ENCODE measurements at places on chromosomes 11 and 22.

DNA sequence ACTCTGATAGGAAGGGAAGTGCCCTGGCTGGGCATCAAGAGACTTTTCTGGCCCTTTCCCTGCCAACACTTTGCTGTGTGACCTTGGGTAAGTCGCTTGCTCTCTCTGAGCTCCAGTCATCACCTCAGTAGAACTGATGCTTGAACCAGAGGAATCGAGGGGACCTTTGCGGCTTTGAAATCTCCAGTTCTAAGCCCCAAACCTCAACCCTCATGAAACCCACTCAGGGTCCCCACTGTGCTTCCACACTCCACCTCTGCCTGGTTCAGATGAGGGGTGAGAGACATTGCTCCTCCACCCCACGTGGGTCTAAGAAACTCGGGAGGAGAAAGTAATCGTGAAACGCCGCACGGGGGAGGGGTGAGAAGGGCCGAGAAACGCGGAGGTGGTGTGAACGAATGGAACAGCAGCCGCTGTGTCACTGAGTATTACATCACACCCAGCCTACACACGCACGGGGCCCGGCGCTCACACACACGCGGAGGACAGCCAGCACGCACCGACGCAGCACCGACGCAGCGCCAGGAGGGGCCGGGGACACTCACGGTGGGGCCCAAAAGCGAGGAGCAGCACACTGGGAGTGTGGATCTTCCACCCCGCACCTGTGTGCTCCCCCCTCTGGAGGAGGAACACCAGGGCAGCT lies 4.3 kb downstream of the RTN4RL2 start:
- no peak for DNase-seq

DNA sequence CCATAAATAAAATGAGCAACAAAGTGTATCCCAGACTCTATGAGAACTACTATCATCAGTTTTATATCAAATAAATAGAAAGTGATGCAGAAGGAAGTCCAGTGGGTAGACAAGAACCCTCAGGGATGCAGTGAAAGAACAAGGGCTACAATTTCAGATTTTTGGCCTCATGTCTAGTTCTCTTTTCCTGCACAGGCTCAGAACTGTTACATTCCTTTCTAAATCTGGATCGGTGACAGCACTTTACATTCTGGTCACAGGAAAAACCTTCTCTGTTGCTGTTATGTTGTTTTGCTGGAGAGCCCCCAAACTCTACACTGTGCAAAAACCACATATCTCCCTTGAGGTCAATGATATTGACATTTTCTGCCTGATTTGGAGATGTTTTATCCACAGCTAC lies 108.8 kb upstream of the ANO5 start:
- no peak for DNase-seq

DNA sequence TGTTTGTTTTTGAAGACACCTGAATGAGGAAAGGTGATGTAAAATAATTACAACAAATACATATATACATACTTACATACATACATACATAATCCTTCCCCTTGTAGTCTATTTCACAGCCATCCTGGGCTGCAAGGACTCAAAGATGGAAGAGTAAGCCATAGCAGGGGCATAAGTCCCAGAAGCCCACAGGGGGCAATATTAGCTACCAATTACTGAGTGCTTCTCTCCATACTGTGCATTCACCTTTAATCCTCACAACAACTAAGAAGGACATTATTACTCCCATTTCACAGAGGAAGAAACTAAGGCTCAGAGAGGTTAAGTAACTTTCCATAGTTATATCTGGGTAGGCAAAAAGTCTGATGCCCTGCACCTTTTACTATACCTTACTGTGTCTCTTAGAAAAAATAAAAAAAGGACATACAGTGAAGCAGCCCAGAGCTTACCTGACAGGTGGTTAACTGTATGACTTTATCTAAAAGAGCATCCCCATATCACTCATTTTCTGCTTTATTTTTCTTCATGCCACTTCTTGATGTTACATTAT lies 2.7 kb downstream of the SERGEF start:
- DNase-seq = no peak

- DNase-seq = no peak
Observed at GRCh38 chr11:12792590-12792989, 118.4 kb downstream of the TEAD1 start.

GRCh38 chr22:16810188-16810802 lies 14.9 kb downstream of the XKR3 start:
- DNase-seq = no peak

GRCh38 chr11:65583589-65583988 lies 7.7 kb downstream of the EHBP1L1 start:
- no peak for DNase-seq

- DNase-seq = no peak
Observed at GRCh38 chr11:118048472-118049370, 28.2 kb upstream of the TMPRSS4 start.

DNA sequence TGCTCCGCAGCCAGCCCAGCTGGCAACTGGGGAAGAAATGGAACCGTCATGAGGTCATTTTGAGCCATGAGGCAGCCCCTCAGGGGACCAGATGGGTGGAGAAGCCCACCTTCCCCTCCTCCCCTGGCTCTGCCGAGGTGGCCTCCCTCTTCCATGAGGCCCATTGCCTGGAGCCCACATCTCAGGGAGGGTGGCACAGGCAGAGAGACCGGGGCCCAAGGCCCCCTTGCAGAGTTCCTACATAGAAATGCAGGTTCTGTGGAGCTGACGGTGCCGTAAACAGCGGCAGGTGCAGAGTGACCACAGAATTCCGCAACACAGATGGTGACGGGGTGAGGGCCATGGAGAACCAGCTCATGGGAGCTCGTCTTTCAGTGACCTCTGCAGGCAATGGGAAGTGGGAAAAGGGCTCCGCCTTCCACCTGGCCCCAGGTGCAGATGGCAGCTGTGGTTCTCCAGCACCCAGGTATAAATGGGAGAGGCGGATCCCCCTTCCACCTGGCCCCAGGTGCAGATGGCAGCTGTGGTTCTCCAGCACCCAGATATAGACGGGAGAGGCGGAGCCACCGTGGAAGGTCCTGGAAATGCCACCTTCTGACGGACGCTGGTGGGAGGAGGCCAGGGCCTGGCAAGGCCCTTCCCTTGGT lies 765.4 kb downstream of the BRD1 start:
- no peak for DNase-seq

GRCh38 chr11:72072348-72072747 lies 8.0 kb downstream of the NUMA1 start:
- no peak for DNase-seq

- DNase-seq = no peak
Observed at GRCh38 chr11:82796998-82797961, 63.6 kb upstream of the FAM181B start.

GRCh38 chr22:20479612-20480196 lies 15.9 kb downstream of the KLHL22 start:
- DNase-seq = no peak

DNA sequence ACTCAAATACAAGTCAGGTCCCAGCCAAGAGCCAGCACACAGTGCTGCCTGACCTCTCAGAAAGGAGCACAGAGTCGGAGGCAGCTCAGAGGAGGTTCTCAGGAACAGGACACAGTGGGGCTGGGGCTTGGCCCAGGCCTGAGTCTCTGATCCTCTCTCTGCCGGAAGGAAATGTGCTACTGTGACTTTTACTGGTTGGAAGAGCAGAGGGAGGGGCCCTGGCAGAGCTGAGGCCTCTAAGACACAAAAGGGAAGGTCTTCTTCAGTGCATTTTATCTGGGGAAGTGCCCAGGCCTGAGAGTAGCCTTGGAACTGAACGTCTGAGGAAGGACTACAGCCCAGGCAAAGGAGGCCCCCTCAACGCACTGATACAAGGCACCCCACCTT lies 16.2 kb upstream of the CASTOR1 start:
- no peak for DNase-seq

GRCh38 chr22:35337932-35338331 lies 38.2 kb downstream of the TOM1 start:
- no peak for DNase-seq

DNA sequence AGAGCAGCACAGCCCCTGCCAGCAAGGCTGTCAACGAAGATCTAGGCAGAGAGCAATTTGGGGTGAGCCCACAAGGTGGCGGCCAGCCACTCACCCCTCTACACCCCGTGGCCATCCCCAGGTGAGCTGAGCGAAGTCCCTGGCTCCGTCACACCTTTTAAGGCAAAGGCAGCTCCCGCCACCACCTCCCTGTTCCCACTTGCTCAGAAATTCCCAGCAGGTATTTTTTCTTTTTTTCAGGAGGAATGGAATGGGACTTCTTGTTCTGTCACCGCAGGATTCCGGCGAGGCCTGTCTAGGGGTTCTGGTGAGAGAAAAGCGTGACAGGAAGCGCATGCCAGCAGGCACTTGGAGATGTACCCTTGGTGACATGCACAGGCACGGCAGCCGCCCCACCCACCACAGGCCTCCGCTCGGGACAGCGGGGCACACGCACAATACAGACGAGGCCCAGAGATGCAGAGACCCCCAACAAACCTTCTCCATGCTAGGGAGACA lies 10.0 kb downstream of the RPL3 start:
- no peak for DNase-seq

GRCh38 chr22:19756288-19757128 lies 4.1 kb upstream of the TBX1 start:
- DNase-seq = peak; percentile 32

DNA sequence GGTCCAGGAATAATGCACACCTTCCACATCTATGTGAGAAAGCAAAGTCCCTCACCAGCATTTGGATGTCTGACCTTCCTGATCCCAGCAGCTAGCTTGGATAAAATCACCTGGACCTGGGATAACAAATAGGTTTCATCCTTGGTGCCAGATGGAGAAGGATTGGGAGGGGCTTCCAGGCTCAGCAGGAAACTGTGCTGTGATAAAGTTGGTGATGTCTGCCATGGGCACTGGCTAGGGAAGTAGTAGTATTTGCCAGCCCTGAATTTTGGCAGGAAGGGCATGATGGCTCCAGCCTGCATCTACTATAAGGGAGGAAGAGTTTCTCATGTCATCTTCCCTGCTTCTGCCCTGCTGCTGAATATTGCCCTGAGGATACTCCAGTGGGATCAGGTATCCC lies 37.5 kb downstream of the C11orf91 start:
- DNase-seq = no peak

DNA sequence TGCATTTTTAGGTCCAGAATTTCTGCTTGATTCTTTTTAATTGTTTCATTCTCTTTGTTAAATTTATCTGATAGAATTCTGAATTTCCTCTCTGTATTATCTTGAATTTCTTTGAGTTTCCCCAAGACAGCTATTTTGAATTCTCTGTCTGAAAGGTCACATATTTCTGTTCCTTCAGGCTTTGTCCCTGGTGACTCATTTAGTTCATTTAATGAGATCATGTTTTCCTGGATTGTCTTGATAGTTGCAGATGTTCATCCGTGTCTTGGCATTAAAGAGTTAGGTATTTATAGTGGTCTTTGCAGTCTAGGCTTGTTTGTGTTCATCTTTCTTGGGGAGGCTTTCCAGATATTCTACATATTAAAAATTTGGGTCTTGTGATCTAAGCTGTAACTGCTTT lies 694.8 kb upstream of the CCDC179 start:
- no peak for DNase-seq

DNA sequence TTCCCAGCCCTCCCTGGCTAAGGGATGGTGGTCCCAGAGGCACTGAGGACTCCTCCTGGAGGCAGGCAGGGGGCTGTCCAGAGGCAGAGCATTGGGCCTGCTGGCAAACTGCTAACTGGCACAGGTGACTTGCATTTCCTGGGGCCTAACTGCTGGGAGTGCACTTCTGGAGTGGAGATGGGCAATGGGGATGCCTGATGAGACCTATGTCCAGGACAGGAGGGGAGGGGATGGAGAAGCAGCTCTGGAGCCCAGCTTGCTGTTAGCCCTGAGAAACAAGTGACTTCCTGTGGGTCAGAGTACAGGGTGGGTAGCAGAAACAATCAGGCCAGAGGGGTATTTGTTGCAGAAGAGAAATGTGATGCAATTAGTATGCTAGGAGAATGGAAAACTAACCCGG lies 253.2 kb downstream of the ST3GAL4 start:
- DNase-seq = no peak

- DNase-seq = no peak
Observed at GRCh38 chr11:119293461-119293860, 23.5 kb downstream of the MCAM start.

DNA sequence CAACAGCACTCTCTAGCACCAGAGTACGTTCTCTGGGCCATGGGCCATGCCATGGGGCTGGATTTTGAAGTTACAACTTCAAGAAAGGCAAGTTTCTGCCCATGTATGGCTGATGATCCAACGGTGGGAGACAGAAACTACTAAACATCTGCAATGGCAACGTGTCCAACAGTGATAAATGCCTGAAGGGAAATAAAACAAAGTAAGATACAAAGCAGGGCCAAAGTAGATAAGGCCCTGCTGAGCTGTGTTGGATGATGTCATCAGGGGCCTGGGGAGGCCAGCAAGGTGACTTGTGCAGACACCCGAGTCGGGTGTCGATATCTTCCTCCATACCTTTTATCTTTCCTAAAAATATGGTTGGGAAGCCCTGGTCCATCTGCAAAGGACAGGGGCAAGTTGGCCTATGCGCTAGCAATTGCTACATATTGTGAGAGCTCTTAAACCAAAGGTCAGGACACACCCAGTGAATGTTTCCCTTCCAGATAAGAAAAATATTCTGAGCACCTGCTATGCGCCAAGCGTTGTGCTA lies 487.2 kb downstream of the MN1 start:
- DNase-seq = no peak

DNA sequence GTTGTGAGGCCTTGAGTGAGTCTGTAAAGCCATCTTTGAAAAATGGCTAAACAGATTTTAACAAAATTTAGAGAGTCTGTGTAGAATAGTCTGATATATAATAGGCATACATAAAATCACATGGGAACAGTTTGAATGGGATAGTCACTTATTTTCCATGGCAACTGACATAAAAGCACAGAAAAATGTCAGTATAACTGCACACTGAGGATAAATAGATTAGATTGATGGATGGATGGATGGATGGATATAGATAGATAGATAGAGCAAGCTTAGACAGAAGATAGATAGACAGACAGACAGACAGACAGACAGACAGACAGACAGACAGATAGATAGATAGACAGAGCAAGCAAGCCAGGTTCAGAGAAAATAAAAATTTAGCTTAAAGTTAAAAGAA lies 660.2 kb upstream of the API5 start:
- no peak for DNase-seq

GRCh38 chr11:62556875-62557631 lies 10.4 kb upstream of the AHNAK start:
- no peak for DNase-seq

- DNase-seq = no peak
Observed at GRCh38 chr11:34366522-34366921, 8.7 kb upstream of the ABTB2 start.
